AG04449 (cell line): ENCODE measurements at places on chromosomes 1 and 21.

- no peak for DNase-seq
Measured at GRCh38 chr1:173210716-173211231, 3.6 kb upstream of the TNFSF4 start.

DNA sequence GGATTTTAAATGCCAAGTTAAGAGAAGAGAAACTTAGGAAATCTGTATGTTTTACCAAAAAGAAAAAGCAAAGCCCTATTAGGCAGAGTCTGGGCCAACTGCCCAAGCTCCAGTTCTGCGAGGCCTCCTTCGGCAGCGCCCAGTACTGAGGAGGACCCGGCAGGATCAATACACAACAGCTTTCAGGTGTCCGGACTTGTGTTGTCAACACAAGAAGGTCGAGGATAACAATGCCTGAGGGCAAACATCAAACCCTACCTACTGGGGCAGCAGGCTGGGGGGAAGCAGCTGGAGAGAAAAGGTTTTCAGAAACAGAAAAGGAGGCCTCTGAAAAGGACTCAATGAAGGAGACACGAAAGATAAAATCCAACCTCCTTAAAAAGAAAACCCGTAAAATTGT lies 98.1 kb upstream of the GJB5 start:
- no peak for DNase-seq

- DNase-seq, result no peak
Measured at GRCh38 chr1:5907966-5908365, 84.3 kb downstream of the NPHP4 start.

- DNase-seq, result no peak
Measured at GRCh38 chr1:72202761-72203160, 79.6 kb downstream of the NEGR1 start.

GRCh38 chr1:208433086-208433485 lies 188.9 kb upstream of the PLXNA2 start:
- DNase-seq, result no peak

- no peak for DNase-seq
Measured at GRCh38 chr1:5481889-5482288, 510.3 kb downstream of the NPHP4 start.

DNA sequence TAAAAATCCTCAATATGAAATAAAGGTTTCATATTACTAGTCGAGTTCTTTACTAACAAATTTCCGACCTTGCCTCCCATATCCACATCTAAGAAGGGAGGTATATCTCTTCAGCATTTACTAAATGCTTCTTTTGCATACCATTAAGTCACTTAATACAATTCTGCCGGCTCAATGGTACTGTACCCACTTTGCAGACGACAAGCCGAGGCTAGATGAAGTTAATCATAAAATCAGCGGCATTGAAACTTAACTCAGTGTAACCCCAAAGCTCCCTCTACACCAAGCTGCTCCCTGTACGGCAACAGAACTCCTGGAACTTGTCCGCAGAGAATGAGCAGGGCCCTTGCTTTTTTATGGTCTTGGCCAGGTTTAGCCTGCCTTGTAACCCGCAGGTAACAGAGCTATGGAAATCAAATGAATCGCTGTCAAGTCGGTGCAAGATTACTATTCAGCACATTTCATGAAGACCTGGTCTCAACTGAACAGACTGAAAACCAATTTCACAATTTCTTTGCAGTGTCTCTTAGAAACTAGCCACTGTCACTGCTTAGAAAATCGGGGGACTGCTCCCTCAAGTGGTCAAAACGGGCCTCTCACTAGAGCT lies 738 bp downstream of the INTS7 start:
- DNase-seq, result no peak

DNA sequence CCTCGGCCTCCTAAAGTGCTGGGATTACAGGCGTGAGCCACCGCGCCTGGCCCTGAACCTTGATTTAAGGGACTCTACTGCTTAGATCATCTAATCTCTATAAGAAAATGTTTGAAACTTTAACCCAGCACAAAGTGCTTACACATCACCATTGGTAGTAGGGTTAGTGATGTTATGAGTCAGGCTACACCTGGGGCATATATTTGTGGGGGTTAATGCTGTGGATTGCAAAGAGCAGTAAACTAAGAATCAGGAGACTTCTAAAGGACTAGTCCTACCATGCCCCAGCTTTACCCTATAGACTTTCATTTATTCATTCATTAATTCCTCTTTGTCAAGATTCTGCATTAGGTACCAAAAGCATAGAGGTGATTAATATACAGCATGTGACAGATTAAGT lies 880.5 kb downstream of the TTLL7 start:
- DNase-seq, result no peak

- DNase-seq, result no peak
Measured at GRCh38 chr21:35231090-35231489, 182.0 kb upstream of the RUNX1 start.

DNA sequence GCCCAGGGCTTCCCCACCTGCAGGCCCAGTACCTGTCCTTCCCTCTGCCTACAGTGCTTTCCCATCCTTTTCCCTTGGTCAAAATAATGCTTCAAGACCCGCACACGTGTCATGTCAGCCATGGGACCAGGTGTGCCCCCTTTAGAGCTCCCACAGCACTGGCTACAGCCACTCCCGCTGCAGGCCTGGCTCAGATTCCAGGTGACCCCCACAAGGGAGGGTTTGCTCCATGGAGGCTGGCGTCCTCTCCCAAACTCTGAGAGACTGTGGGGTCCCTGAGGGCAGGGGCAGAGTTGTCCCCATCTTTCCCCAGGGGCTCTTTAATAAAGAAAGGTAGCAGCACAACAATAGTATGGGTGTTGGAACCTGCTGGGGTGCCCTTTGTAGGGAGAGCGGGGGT lies 66.4 kb upstream of the RUNX3 start:
- no peak for DNase-seq

- no peak for DNase-seq
Measured at GRCh38 chr1:198019126-198019525, 102.0 kb downstream of the LHX9 start.

DNA sequence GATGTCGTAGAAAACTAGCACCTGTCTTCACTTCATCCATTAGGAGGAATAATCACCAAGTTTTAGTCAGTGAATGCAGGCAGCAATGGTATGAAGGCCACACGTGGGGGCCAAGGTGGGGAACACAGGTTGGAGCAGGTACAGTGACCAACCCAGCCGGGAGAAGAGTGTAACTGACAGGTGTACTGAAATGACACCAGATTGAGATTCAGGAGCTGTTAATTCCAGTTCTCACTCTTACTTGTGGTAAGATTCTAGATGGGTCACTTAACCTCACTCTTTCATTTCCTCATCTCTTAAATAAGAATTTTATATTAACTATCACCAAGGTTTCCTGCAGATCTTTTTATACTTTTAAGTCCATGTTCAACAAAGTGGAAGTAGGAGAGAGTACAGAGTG lies 206.2 kb upstream of the PTBP2 start:
- DNase-seq, result no peak

DNA sequence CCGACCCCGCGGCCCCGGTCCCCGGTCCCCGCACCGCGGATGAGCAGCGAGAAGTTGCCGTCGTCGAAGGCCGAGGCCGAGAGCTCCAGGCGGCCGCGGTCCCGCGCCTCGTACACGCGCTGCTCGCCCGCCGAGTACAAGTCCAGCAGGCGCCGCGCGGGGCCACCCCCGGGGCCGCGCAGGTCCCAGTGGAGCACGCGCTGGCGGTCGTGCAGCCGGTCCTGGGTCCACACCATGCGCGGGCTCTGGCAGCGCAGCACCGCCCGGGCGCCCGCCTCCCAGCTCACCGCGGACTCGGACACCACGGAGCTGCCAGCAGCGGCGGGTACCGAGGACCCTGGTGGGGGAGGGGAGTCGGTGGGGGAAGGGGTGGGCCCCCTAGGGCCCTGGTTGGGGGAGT lies 2.9 kb downstream of the MXRA8 start:
- DNase-seq, result no peak

DNA sequence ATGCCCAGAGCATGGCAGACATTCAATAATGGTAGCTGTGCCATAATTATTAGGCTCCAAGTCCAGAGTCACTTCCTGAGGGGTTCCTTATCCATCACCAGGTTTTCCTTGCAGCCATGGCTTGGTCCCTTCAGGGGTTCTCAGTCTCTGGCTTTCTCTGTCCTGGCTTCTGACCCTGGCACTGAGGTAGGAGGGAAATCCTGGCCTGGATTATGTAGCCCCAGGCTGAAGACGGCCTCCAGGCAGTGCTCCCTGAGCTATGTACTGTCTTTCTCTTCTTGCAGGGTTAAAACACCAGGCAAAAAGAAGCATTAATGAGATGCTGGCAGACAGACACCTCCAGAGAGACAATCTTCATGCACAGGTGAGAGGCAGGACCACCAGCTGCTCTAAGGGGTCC lies 9.5 kb upstream of the PADI3 start:
- peak; percentile 72 for DNase-seq

GRCh38 chr1:160068225-160068624 lies 1.7 kb downstream of the KCNJ10 start:
- no peak for DNase-seq
